GM12865 (cell line): ENCODE measurements at places on chromosomes 6 and 20.

GRCh38 chr6:73285674-73286283, 22.8 kb upstream of the KHDC1 start:
- DNase-seq: peak; percentile 33

- no peak for DNase-seq
Observed at GRCh38 chr6:136563386-136564152, 13.3 kb upstream of the MAP7 start.

- DNase-seq: no peak
Observed at GRCh38 chr6:33143113-33143770, 49.0 kb downstream of the COL11A2 start.

GRCh38 chr20:50977066-50978021, 18.7 kb downstream of the MOCS3 start:
- no peak for DNase-seq

GRCh38 chr6:147911686-147912085, 403.2 kb downstream of the SAMD5 start:
- no peak for DNase-seq

GRCh38 chr6:41209547-41210320, 8.8 kb upstream of the TREML2 start:
- no peak for DNase-seq
